ENCODE measurements at places on chromosomes 4 and X.

- peak; percentile 59 for ATAC-seq
These were observed 49.4 kb downstream of the RTL9 start for GRCh38 chrX:110407910-110408545.

GRCh38 chrX:5708251-5708650 is 520.4 kb downstream of the NLGN4X start:
- no peak for ATAC-seq

- no peak for ATAC-seq
These were observed 155.8 kb downstream of the PPP3CA start for GRCh38 chr4:101191302-101192098.

DNA sequence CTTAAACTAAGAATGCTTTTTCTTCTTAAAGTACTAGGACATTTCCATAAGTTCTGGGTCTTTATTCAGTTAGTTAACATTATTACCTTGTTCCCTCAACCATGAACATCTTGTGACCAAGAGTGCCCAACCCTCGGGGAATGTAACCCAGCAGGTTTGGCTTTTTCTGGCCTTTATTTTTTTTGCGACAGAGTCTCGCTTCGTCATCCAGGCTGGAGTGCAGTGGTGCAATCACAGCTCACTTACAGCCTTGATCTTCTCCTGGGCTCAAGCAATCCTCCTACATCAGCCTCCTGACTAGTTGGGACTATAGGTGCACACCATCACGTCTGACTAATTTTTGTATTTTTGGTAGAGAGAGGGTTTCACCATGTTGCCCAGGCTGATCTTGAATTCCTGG is 65.1 kb downstream of the USP11 start:
- ATAC-seq = no peak

DNA sequence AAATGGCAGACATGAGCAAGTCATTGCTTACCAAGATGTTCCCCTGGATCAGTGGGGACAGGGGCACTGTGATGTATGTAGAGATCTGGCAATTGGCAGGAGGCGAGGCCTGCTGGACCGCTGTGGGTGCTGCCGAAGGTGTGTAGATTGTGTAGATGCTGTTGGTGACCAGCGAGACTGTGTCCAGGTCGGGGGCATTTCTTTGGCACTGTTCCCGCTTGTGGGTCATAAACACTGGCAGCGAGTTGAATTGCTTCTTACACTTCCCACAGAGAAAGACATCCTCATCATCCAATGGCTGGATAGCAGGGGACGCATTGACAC is 52.7 kb downstream of the CFAP299 start:
- no peak for ATAC-seq

- ATAC-seq = no peak
These were observed 49.5 kb downstream of the PPP2R2C start for GRCh38 chr4:6422866-6423265.
